Activated gamma-delta T cell (primary cell): ENCODE measurements at places on chromosomes 5 and 9.

- DNase-seq: no peak
Measured at GRCh38 chr5:139368613-139369012, 14.5 kb downstream of the SLC23A1 start.

DNA sequence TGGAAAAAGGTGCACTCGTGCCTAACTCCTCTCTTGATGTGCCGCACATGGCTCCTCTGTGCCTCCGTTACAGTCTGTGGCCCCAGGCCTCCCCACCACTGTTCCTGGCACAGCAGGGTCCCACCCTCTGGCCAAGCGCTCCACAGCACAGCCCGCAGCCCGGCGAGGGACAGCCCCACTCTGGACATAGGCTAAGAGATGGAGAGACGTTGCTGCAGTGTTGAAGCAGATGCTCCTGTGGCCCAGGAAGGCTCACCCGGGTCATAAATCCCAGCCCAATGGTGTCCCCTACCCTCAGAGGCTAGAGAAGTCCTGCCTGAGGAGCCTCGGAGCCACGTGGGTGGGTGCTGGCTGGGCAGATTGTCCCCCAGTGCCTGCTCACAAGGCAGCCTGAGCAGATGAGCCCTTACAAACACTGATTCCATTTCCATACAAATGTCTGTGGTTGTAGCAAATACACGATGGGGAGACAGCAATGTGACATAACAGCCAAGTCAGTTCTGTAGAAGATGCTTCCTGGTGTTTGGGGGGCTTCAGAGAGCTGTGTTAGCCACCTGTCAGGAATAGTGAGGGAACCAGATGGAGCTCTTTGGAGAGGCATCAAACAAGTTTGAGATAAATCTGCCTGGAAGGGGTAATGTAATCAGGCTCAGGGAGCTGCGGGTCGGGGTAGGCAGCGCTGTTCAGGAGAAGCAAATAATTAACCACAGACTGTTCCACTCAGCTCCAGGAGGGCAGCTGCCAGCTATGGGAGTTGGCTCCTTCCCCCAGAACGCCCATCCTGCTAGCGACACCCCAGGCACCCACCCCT is 41.7 kb downstream of the C5orf15 start:
- DNase-seq: no peak

DNA sequence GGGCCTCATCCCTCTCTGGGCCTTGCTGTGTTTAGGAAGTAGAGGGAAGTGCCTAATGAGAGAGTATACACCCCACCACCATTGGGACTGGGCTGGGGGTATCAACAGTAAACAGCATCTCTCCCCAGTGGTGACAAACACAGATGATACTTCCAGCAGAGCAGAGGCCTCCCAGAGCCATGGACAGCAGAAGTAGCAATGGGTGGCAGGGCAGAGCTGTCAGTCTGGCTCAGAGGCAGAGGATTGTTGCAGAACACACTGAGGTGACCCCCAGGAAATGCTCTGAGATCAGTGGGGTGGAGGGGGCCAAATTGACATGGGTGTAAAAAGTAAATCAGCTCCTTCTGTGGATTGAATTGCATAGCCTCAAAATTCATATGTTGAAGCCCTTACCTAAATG is 12.1 kb upstream of the P4HA2 start:
- DNase-seq: no peak

DNA sequence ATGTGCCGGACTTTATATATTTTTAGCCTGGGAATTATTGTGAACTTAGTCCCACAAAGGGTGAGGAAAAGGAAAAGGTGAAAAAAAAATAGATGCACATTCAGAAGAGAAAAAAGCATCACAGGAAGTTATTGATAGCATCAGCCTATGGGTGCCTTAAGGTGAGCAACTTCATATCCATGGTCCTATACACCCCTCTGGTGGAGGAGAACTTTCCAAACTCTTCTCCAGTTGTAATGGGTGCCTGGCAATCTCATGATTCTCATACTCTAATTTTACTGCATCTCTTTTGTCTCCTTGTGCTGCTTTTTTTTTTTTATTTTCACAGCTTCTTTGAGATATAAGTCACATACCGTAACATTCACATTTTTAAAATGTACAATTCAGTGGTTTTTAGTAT is 107.4 kb downstream of the JAKMIP2 start:
- no peak for DNase-seq

DNA sequence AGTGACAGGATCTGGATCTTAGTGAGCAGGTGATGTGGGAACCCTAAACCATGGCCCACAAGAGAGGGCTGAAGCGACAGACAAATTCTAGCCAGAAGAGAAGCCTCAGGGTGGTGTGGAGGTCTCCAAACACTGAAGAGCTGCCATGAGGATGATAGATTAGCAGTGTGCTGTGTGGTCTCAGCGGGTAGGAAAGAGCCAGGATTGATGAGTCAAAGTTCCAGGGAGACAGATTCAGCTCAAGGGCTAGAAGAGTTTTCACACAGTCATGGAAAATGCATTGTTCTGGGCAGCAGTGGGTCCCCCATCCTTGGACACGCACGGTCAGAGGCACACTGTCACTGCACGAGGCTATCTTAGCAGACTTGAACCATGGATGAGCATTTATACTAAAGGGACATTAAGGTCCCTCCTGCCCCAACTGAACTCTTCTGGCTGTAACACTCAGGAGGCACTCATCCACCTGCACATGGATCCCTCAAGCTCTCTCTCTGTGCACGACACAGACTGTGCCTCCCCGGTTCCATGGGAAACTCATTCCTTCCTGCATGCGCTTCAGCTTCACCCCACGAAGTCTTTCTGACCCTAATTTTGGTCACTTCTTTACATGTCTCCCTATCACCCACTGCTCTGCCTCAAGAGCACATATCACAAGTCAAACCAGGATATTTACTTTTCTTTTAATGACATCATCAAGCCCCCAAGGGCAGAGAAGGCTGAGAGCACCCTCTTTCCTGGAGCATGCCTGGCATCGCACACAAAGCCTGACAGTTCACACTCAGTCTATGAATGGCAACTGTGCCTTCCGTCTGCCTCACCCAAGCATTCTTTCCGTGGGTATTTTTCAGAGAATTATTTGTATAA is 84.8 kb downstream of the TLE1 start:
- no peak for DNase-seq

DNA sequence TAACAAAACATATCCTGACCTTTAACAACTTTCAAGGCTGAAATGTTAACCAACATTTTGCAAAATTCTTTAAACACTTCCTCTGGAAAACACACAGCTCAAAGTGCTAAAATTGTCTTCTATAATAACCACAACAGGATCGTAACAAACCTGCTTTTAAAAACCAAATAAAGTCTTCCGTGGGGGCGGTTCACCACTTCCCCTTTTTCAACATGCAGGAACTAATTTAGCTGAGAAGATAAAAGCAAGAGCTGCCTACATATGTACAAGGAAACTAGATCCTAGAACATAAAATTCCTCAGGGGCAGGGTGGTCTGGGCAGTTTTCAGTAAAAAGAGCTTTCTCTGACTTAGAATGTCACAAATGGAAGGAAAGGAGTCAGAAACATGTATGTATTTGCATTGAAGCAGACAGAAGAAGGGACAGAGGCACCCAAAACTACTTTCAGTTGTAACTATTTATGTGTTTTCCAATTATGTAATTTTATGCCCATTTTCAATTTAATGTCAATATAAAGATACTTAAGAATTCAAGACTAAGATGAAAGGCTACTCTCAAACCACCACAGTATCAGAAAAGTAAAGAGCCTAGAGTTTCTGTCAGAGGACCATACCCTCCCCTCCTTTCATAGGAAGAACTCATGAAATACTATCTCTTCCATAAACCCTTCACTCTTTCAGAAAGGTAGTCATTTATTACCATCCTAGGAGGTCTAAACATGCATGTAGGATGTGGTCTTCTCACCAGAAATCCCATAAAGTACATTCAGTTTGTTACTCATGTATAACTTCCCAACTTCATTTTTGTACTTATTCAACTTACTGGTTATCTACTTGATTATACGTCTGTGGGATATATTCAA is 185.9 kb upstream of the RASA1 start:
- no peak for DNase-seq
